ENCODE measurements at places on chromosomes 1 and 21.

DNA sequence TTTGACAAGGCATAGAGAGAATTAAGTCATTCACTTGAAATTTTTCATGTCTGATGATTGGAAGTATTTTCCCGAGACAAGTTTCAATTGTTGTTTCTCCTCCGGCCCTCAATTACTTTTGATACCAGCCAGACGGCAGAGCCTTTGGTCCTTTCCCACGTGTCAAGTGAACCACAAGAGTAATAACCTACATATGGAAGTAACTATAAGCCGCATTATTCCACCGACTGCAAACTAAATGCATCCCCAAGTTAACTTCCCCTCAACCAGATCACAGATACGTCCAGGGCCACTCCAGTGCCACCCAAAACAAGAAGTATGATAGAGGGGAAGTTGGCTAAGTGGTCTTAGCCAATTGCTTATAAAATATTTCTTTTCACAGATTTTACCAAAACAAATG is 20.2 kb downstream of the COLGALT2 start:
- DNase-seq: no peak

- peak; percentile 30 for DNase-seq
These were observed 116.8 kb downstream of the CASZ1 start for GRCh38 chr1:10679496-10680220.

DNA sequence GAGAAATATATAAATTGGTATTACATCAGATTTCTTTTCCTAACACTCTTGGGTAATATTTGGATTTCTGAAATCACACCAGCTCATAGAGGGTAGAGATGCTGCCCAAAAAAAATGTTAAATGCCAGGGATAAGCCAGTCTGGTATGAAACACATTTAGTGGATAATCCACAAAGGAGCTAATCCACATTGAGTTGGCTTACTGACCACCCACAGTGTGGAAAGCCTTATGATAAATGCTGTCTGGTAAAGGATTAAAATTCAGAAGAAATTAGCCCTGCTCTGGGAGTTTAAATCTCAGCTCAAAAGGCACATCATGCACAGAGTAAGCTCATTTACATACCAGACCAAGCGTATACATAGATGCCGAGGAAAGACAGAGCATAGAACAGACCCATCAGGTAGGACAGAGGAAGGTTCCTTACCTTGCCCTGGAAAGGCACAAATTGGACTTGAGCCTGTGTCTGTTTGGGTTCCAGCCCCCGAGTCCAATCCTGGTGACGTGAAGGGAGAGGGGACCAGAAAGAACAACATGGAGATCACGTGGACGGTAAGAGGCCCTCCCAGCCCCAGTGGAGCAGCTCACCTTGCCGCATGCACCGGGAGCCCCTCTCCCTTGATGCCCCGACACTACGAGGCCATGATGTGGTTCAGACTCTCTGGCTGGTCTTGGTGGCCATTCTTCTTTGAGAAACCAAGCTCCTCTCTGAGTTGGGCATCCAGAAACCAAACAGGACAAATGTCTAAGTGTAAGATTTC is 62.9 kb upstream of the CNTN2 start:
- DNase-seq: no peak

DNA sequence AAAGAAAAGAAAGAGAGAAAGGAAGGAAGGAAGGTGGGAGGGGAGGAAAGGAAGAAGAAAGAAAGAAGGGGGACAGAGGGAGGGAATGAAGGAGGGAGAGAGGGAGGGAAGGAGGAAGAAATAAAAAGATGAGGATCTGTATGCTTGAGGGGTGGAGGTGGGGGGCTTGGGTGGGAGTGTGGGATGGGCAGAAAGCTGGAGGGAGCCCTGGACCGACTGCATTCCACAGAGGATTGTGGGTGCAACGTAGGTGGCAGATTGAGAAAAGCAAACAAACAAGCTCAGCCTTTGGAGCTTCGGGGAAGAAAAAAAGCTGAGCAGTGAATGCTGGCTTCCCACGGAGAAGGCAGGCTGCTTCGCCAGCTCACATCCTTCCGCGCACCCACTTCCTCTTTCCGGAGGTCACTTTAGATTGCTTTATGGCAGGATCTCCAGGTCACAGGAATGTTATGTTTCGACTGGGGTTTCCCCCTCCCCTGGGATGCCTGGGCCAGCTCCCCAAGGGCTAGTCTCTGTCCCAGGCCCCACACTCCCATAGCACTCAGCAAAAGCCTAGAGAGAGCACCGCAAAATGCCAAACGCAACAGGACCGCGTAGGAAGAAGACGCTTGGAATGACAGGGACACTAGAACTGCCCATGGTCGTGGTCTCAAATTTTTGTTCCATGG is 20.7 kb upstream of the LGALS8 start:
- no peak for DNase-seq

GRCh38 chr1:193457676-193458075 is 271.3 kb upstream of the B3GALT2 start:
- DNase-seq: no peak

All from HAP-1 (cell line).